ENCODE measurements at places on chromosomes 3 and 15.

- no peak for DNase-seq
Measured at GRCh38 chr15:42228036-42228435, 19.9 kb upstream of the VPS39 start.

DNA sequence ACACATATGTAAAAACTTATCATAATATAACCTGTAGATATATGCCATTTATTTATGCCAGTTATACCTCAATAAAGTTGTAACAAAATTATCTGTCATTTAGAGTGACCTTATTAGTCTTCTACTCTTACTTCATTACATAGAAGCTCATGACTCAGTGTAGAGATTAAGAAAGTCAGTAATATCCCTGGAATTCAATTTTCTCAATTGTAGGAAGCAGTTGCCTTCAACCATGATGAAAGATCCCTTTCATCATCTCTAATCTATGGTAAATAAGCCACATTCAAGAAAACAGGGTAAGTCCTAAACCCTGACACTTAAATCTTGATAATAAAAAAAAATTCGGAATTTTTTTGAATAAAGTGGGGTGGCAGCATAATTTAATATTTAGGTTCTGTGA is 216.5 kb upstream of the PEX5L start:
- no peak for DNase-seq

GRCh38 chr15:37921527-37922385 is 12.7 kb upstream of the TMCO5A start:
- DNase-seq = no peak

DNA sequence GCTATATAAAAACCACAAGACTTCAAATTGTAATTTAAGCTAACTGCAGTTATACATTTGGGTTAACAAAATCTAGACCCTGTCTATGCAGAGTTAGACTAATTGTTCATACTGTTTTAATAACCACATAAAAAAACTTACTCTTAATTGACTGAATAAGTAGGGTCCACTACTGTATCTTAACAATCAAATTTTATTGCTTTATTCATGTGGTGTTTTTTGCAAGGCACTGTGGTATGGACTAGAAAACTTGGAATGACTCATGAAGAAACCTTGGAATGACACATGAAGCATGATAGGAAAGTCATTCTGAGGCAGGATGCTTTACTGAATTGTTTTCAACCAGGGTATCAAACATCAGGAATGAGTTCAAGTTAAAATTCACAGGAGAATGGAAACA is 2.3 kb downstream of the SERP1 start:
- DNase-seq = no peak

DNA sequence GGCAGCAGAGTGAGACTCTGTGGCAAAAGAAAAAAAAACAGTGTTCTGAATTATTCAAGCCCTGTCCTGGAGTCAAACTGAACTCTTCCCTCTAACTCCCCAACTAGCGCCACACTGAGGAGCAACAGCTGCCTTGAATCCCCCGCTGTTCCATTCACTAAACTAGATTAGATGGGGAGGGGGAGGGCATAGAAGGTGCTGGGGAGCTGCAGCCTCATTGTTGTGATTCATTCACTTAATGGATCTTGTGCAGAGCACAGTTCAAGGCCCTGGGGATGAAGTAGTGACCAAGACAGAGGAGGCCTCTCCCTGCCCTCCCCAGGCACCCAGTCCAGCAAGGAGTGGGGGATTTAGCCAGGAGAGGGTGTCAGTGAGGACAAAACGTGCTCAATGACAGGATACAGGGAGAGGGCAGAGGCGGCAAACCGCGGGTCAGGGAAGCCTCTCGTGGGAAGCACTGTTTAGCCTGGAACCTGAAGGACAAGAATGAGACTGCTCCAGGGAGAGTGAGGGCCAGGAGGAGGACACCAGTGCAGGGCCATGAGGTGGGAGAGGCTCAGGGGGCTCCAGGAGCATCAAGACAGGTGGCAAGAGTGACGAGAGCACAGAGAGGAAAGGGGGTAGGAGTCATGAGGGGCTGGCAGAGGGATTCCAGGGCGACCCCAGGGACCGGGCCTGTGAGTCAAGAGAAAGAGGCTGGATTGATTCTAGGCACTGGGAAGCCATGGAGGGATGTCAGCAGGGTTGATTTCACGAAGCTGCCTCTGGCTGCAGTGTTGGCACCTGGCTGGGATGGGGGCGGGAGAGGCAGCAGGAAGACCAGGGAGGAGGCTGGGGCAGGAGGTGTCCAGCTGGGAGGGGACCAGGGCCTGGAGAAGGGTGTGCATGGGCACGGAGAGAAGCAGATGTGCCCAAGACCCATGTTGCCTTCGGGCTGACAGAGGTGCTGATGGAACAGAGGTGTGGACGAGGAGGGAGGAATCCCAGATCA is 31.4 kb downstream of the ALS2CL start:
- no peak for DNase-seq

DNA sequence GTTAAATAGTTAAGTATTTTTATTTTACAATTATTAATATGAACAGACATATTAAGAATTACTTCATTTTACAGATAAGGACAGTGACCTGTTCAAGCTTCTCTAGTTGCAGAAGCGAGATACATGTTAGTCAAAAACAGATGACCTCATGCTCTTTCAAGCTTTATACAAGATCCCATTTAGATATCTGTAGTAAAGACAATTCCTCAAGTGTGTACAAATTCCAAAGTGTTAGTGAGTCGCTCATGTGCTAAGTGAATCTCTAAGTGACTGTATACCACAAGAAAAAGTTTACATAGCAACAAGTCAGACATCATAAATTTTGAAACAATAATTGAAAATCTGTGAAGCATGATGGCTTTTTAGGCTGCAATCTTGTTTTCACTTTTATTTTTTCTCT is 293.8 kb downstream of the ROBO1 start:
- no peak for DNase-seq

DNA sequence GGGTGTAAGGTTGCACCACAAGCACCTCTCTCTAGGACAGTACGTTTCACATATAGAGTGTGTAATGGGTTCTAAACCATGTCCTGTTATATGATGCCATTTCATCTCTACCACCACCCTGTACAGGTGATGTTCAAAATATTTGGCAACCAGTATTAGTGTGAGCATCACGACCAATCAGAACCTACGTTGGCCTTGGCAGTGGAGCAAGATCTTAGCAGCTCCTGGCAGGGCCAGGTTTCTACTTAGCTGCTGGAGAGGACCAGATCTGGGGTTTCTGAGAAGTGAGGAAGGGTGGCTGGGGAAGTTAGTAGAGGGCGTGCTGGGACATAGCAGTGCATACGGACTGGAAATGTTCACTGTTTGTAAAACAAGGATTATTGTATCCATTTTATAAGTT is 23.1 kb upstream of the MITF start:
- DNase-seq = no peak

DNA sequence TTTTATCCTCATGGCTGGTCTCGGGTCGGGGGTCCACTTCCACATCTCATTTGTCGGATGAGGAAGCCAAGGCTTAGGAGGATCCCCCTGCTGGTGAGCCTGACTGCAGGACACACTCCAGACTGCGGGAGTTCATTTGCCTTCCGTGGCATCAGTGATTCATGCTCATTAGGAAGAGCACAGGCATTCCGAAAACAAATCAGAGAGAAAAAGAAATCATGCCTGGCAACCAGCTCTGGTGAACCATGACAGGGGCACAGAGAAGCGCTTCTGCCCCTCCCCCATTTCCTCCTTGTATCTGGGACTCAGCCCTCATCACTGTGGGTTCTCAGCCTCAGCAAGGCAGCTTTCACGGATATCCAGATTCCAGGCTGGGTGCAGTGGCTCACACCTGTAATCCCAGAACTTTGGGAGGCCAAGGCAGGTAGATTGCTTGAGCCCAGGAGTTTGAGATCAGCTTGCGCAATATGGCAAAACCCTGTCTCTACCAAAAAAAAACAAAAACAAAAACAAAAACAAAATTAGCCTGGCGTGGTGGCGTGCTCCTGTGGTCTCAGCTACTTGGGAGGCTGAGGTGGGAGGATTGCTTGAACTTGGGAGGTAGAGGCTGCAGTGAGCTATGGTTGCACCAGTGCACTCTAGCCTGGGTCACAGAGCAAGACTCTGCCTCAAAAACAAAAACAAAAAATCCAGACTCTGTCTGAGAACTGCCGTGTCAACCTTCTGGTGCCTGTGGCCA is 28.4 kb downstream of the IRAK2 start:
- DNase-seq = no peak

Data from NCI-H1930 (cell line).